ENCODE measurements at places on chromosomes 1 and 21.

DNA sequence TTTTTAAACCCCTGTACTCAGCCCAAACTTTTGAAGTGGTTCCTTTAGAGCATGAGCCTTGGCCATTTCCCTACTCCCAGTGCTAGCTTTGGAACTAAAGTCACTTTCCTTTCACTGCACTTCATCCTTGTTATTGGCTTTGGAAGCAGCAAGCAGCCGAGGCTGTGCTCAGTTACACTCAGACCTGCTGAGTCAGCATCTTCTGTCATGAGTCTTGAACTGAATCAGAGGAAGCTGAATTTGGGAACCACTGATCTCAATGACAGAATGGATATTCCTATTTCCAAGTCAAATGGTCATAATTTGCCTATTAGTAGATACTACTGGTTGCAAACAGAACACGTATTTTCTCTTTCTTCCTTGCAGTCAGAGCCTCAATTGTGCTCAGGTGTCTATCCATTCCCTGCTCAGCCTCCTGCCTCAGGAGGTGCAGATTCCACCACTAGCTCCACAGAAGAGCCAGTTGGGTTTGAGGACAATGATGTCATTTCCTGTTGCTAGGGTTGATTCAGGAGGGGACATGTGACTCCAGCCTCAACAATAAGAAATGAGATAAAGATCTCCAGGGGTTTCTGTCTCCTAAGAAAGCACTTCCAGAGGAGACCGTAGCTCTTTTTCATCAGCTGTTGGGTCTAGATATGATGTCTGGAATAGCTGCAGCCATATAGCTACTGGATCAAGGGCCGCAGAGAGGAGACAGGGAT, 44.9 kb upstream of the NTPCR start:
- DNase-seq: no peak

DNA sequence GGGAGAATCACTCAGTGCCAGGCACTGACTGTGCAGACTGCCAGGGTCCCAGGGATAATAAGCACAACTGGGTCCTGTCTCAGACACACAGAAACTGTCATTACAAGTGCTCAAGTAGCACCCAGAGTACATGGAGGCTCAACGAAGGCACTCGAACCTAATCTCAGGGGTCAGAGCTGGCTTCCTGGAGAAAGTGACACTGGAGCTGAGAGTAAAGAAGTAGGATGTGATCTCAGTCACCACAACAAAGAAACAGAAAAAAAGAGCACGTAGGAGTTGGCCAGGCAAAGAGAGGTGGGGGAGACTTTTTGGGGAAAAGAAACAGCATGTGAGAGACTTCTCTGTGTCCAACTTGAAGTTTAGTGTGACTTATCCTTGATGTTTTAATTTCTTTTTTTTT, 1.3 kb downstream of the CATSPER4 start:
- DNase-seq: no peak

DNA sequence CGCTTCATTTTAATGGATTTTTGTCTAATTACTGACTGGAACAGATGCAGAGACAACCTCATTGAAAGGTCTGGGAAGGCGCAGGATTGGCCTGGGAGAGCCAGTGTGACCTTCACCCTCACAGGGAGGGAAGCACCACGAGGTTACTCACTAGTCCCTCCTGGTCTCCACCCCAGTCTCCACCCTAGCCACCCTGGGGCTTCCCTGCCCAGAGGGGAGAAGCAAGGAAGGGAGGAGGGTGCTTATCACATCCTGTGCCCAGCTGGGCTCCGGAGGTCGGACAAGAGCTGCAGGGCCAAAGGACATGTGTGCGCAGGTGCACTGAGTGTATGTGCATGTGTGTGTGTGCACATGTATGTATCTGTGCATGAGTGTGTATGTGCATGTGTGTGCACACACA, 220.1 kb upstream of the VAMP3 start:
- no peak for DNase-seq

- DNase-seq: peak; percentile 52
Observed at GRCh38 chr1:202501281-202501680, 152.8 kb downstream of the PPP1R12B start.

DNA sequence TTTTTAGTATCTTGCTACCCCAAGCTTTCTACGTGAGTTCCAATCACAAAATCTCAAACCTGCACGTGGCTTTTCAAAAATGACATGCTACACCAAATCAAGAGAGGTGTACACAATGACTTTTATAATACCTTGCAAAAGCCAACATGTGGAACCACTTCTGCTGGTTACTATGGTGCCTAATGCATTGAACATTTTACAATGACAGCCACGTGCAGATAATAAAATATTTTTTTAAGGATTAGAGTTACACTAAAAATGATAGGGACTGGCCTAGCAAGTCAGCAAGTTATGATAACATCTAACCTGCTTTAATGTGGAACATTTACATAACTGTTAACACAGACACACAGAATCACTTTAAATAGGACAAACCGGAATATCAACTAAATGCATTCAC, 30.2 kb downstream of the EYA3 start:
- DNase-seq: no peak

GRCh38 chr1:156112276-156113137, 2.0 kb upstream of the LMNA start:
- peak; percentile 30 for DNase-seq

GRCh38 chr1:228333739-228334115, 72.9 kb downstream of the TRIM11 start:
- no peak for DNase-seq

DNA sequence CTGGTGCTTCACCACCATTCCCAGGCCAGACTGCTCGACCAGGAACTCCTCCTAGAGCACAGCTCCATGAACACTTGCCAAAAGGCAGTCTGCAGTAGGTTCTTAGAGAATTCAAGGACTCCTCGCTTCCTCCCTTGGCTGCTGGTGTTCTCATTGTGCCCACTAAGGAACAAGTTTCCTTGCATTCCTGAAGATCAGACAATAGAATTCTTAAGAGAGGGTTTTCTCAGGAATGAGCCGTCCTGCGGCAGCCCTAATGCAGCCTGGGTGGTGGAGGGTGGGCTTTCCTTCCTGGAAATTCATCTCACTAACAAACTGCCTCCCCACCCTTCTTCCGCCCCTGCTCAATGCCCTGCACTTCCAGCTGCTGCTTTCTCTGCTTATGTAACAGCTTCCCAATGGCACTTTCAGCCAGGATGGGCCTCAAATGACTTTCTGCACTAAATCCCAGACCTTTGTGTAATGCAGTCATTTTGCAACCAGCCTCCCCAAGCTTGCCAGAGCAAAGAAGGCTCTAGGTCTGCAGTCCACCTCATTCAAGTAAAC, 287.9 kb downstream of the PLPP3 start:
- DNase-seq: no peak

- DNase-seq: no peak
Observed at GRCh38 chr1:64356636-64357256, 113.2 kb upstream of the CACHD1 start.

- no peak for DNase-seq
Observed at GRCh38 chr1:7726623-7727022, 44.5 kb upstream of the VAMP3 start.

DNA sequence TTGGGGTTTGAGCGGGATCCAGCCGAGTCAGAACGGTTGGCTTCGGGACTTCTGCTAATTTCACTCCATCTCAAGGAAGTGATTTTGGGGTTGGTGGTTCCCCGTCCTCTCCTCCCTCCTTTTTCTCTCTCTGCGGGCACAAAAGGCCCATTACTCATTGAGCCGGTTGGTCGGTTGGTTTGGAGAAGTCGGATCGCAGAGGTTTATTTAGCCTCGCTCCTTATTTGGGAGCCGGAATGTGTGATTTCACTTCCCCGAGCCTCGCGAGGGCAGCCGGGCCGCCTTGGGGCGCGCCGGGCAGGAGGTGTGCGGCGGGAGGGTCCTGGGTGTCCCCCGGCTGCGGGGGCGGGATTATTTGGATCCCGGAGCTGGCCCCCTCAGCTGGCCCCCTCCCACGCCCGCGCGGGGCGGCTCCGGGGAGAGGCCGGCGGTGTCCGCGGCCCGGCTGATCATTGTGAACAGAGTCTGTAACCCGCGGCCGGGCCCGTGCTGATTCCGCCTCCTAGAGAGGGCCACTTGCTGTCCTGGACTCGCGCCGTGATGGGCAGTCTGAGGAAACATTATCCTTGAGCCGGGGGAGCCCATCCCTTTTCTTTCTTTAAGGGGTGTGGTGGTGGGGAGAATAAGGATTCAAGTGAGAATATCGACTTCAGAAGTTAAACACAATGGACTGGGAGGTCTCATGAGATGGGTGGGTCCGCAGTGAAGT, 1.2 kb downstream of the MAPKAPK2 start:
- no peak for DNase-seq

GRCh38 chr21:43020177-43020576, 45.8 kb downstream of the PKNOX1 start:
- DNase-seq: no peak

GRCh38 chr1:222347627-222348026, 200.3 kb downstream of the HHIPL2 start:
- no peak for DNase-seq

DNA sequence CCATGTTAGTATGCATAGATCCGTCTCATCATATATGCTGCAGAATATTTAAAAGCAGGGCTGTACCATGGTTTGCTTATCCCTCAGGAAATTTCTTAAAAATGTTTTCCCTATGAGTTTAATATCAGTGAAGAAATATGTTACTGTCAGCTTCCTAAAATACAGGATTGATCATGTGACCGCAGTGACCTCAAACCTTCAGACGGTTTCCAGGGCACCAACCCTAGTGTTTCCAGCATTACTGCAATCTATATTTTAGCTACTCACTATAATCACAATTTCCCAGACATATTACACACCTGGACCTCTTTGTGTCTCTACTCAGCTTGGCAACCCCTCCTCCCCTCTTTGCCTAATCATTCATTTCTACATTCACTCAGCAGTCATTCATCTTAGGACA, 7.7 kb upstream of the SDHB start:
- no peak for DNase-seq

- DNase-seq: no peak
Observed at GRCh38 chr1:29330089-29330488, 93.8 kb downstream of the PTPRU start.

GRCh38 chr1:244368279-244368678, 83.4 kb downstream of the ADSS2 start:
- DNase-seq: no peak

GRCh38 chr1:24878045-24878444, 52.0 kb downstream of the RUNX3 start:
- no peak for DNase-seq

GRCh38 chr21:45322960-45323461, 35.3 kb upstream of the POFUT2 start:
- DNase-seq: no peak

DNA sequence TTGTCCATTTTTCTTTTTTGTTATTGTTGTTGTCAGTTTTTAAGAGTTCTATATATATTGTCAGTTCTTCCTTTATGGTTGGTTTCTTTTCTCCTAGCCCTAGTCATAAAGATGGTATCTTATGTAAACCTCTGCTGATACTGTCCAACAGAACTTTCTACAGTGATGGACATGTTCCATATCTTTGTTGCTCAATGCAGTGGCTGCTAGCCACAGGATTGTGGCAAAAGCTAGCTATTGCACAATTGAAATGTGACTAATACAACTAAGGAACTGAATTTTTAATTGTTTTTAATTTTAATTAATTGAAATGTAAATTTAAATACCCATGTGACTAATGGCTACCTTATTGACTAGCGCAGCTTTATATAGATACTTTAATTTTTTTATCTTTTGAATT, 411.8 kb upstream of the PTBP2 start:
- DNase-seq: no peak

- DNase-seq: no peak
Observed at GRCh38 chr1:6864166-6864565, 78.9 kb downstream of the CAMTA1 start.

GRCh38 chr1:219585837-219586455, 27.0 kb downstream of the ZC3H11B start:
- DNase-seq: no peak

GRCh38 chr1:20590306-20590777, 1.4 kb downstream of the CDA start:
- no peak for DNase-seq

DNA sequence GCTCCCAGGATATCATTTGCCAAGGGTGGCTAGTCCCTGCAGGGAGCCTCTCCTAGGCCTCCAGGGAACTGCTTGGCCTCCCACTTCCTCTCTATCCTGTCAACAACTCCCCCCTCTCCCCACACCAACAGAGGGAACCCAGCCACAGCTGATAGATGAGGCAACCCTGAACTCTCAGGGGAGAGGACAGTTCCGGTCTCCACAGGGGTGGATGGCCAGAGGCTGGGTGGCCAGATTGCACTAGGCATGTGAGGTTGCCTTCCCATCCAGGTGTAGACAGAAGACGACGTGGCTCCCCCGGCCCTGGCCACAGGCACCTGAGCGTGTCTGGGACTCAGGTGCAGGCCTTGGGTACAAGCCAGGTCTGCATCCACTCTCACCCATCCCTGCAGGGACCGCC, 53.3 kb downstream of the TOR1AIP2 start:
- no peak for DNase-seq

DNA sequence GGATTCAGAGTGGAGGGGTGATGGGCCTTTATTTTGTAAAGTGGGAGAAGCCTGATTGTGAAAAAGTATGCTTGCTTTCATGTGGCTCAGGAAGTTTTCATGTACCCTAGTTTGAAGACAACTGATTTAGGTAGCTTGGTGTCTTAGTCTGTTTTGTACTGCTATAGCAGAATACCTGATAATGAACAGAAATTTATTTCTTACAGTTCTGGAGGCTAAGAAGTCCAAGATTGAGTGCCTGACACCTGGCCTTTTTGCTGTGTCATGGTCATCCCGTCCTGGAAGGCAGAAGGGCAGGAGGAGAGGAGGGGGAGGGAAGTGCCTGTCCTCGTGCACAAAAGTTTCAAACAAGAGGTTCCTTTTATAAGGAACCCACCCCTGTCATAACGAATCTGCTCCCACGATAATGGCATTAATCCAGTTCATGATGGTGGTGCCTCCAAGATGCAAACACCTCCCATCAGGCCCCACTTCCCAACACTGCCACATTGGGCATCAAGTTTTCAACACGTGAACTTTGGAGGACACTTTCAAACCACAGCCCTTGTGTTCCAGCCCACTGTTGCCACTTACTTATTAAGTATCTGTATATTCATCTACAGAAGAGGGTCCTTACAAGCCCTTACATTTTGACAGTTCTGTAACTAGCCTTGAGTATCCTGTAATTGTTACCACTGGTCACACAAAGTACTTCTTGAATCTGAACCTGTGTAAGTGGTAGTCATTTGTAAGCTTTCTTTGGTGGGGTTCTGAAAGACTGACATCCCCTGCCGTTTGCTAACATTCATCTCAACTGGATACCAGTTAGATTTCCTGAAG, 9.5 kb downstream of the UCK2 start:
- no peak for DNase-seq

DNA sequence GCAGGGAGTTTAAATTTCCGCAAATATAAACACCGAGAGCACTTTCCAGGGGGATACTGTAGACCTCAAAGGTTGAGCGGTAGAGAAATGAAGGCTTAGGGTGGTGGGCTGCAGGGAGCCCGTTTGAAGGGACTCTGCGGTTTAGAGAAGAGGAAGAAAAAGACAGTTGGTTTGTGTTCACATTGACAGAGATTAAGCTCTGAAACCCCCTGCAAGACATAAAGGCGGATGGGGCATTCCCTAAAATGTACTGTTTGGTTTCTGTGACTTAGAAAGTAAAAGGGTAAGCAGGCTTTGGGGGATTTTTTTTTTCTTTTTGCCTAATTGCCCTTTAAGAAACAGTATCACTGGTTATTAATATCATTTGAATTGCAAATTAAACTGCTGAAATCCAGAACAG, 1.3 kb downstream of the KAZN start:
- DNase-seq: no peak

Measured in anterior cingulate cortex (tissue), 58 donors.